GM19239 (cell line): ENCODE measurements at places on chromosomes 2 and 18.

- no peak for DNase-seq
Measured at GRCh38 chr2:181910028-181910831, 18.7 kb downstream of the ITPRID2 start.

DNA sequence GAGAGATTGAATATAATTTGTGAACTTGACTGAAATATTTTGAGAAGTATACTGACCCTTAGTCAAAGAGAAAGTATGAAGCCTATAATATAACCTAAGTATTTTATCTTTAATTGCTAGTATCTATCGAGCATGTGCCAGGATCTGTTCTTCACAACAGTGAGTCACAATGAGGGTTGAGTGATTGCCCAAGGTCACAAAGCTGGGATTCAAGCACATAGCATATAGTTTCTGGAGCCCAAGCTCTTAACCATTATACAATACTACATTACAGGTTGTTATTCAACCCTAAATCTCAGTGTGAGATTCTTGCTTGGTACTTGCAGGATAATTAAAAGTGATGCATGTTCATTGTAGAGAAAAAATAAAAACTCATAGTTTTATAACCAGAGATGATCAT lies 97.2 kb downstream of the RAB3GAP1 start:
- no peak for DNase-seq

GRCh38 chr2:192148620-192149321 lies 46.0 kb downstream of the TMEFF2 start:
- DNase-seq = no peak

- no peak for DNase-seq
Measured at GRCh38 chr2:148565272-148565894, 79.2 kb upstream of the EPC2 start.

DNA sequence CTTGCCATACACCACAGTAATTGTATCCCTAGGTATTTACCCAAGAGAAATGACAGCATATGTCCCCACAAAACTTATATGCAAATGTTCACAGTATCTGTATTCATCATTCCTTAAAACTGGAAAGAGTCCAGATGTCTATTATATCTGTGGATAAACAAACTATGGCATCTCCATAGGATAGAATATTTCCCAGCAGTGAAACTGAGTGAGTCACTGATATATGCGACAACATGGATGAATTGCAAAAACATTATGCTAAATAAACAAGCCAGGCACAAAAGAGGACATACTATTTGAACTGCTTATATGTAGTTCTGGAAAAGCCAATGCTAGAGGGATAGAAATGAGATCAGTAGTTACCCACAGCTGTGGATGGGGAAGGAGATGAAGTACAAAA lies 359.4 kb upstream of the DSEL start:
- DNase-seq = no peak

GRCh38 chr2:31247711-31248110 lies 13.8 kb downstream of the EHD3 start:
- no peak for DNase-seq

- DNase-seq = no peak
Measured at GRCh38 chr18:35571138-35571537, 10.4 kb upstream of the GALNT1 start.

DNA sequence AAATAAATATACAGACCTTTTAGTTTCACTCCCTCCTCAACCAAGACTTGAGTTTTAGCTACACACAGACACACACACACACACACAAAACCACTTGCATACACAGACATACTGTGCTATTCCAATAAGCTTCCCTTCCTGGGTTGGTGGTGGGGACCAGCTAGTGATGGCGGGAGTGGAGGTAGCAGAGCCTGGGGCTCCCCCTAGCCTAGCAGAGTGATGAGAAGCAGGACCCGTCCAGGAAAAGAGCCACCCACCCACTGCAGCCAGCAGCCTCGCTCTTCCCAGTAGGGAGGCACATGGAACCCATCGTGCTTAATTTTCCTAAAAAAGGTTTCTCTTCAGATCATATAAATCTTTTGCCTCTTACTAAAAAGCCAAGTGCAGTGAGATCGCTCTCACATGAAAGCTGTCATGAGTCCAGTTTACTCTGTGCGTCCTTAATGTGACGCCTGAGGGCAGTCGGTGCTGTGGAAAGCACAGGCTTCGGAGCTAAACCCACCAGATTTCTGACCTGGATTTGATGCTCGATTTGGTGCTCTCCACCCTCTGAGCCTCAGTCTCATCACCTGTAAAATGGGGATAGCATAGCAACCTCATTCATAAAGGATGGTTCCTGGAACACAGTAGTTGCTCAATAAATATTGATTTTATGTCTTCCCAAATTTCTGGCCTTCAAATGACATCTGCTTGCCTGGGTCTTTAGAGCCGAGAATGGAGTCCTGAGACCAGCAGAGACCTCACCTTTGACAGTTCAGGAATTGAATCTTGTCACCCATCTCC lies 60.1 kb upstream of the YWHAQ start:
- DNase-seq = no peak

- peak; percentile 96 for DNase-seq
Measured at GRCh38 chr2:231394211-231395141, 1.0 kb upstream of the B3GNT7 start.

GRCh38 chr18:56936457-56936856 lies 210.4 kb upstream of the BOD1L2 start:
- no peak for DNase-seq

DNA sequence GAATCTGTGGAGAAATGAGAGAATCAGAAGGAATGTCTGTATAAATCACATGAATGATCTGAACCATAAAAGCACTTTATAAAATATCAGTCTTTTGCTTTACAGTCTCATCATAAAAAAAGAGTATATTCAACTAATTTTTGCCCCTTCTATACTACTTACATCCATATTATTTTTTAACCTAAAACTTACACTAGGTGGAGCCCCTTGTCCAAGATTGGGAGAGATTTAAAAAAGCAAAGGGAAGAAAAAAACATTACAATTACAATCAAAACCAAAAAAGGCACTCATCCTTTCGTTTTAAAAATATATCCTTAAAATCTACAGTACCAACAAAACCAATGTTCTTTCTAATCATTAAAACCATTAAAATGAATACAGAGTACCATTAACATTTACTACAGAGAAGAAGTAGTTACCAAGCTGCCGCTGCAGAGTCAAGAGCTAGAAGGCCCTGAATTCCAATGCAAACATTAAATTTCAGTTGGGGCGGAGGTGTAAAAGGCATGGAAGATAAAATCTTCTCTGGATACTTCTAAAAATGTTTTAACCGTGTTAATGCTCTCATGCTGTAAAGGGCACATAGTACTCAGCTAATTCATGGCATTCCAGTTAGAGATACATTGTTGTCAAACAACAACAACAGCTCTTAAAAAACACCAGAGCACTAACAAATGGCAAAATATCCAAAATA lies 56.7 kb upstream of the EPB41L3 start:
- DNase-seq = no peak

- no peak for DNase-seq
Measured at GRCh38 chr2:98205889-98206288, 118.9 kb downstream of the VWA3B start.

DNA sequence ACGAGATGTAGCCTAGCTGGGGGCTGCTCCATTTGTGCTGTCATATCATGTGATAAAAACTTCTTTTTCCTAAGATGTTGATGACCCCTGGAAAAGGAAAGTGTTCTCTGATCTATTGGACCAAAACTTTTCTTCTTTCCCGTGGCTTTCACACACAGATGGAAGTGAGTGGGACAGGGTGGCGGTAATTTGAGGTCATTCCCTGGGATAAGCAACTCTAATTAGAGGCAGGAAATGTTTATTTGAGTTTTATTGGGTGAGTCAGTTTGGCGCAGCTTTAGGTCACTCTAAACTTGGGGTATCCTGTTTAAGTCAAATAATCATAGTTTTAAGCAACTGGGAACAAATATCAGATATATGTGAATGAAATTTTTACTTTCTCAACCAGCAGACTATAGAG lies 221.0 kb upstream of the EPAS1 start:
- no peak for DNase-seq

- DNase-seq = no peak
Measured at GRCh38 chr2:127094509-127095366, 12.2 kb downstream of the BIN1 start.

DNA sequence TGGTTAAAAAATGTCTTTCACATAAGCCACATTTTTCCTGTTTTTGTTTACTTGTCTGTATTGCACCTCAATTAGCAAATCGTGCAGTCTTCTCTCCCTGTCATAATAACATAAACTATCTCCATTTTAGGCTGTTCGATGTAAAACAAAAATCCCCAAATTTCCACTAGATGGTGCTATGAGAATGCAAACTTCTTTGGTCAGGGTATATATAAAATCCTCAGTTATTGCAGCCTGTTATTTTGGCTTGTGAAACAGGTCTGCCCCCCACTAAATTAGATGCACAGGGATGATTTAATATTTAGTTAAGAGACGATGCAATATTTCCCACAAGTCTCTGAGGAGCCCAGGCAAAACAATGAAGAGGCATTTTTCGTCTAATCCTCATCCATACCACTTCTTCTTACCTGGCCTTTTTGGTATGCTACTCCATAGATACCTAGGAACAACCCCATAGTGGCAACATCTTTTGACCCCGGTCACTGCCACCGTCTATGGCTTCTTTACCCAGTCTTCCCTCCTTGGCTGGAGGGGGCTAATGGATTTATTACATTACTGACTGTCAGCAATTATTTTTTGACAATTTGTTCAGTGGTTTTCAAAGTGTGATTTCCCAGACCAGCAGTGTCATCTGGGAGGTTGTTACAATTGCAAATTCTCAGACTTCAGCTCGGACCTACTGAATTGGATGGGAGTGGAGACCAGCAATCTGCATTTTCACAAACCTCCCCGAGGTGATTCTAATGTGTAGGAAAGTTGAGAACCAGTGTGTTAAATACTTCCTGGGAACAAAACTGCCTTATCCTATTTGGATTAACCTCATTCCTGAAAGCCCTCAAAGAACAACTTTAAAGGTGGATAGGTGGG lies 117.4 kb upstream of the CWC22 start:
- DNase-seq = peak; percentile 10

GRCh38 chr2:127561371-127561770 lies 25.9 kb downstream of the MYO7B start:
- no peak for DNase-seq
